ENCODE measurements at places on chromosomes 7 and 10.

DNA sequence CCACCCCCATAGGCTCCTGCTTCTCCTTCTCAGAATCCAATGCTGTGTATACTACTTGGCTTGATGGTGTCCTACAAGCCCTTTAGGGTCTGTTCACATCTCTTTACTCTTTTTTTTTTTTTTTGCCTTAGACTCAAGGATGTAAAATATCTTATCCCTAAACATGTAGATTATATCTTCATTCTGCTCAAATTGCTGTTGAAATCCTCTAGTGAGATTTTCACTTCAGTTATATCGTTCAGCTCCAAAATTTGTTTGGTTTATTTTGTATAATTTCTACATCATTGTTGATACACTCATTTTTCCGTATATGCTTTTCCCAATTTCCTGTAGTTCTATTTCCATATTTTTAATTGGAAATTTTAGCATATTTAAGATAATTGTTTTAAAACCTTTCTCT is 1.8 kb upstream of the AKR1C3 start:
- no peak for DNase-seq

GRCh38 chr7:68258609-68259008 is 1262.0 kb downstream of the TYW1 start:
- no peak for DNase-seq

- DNase-seq, result peak; percentile 80
Observed at GRCh38 chr7:64665980-64666662, at the start of gene ZNF107. ZNF107 (plus strand) TSS chr7:64666133; CDS start chr7:64666283, 150 bp downstream.

DNA sequence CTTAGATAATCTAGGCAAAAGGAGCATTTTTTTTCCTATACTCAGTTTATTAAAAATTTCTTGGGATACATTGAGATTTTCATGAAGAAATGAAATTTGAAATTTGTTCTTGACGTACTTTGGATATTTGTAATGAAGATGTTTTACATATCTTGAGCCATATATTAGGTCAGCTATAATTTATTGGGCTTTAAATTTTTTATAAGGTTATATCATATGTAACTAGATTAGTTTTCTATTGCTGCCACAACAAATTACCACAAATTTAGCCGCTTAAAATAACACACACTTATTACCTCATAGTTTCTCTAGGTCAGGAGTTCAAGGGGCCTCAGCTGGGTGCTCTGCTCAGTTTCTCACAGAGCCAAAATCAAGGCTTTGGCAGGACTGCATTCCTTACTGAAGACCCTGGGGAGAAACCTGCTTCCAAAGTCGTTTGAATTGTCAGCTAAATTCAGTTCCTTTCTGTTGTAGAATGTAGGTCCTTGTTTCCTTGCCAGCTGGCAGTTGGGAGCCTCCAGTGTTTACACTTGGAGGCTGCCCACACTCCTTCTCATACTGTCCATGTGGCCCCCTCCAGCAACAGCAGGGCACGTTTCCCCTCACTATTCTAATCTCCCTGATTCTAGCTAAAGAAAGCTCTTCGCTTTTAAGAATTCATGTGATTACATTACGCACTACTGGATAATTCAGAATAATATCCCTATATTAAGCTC is 42.6 kb upstream of the DNAH11 start:
- DNase-seq, result no peak

DNA sequence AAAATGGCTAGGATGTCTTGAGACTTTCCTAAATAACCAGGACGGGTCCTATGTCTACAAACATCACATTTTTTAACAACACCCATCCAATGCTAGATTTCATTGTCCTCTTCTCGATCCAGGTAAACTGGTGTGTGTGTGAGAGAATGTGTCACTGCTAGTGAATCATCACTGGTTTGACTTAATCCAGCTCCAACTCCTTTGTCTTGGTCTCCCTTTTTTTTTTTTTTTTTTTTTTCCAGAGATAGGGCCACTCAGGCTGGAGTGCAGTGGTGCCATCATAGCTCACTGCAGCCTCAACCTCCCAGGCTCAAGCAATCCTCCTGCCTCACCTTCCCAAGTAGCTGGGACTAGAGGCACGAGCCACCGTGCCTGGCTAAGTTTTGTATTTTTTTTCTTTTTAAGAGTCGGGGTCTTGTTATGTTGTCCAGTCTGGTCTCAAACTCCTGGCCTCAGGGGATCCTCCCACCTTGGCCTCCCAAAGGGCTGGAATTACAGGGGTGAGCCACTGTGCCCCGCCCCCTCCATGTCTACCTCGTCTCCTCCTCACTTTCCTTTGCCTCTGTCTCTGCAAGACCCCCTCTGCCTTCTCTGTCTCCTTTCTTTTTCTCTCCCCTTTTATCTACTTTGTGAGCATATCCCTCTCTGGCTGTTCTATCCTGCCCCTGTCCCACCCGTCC is 2.2 kb upstream of the UFSP1 start:
- no peak for DNase-seq

- DNase-seq, result peak; percentile 80
Observed at GRCh38 chr7:46139079-46139478, 218.0 kb upstream of the IGFBP3 start.
